Spinal cord (tissue), 10 donors: ENCODE measurements at places on chromosomes 1 and 21. TPM values are rescaled to one million over a fixed set of nuclear protein-coding genes. Genes with fewer than 3 reads are reported as not detected.

- peaks cover 14% of the 10 kb centered on the region for H3K4me1 ChIP-seq
- H3K27me3 ChIP-seq: no peaks in the 10 kb centered on the region
- peak overlapping the region; percentile 71 for H3K4me3 ChIP-seq
- no peaks in the 10 kb centered on the region for H3K36me3 ChIP-seq
These were observed 629 bp downstream of the CTNNBIP1 start for GRCh38 chr1:9909234-9910046.

DNA sequence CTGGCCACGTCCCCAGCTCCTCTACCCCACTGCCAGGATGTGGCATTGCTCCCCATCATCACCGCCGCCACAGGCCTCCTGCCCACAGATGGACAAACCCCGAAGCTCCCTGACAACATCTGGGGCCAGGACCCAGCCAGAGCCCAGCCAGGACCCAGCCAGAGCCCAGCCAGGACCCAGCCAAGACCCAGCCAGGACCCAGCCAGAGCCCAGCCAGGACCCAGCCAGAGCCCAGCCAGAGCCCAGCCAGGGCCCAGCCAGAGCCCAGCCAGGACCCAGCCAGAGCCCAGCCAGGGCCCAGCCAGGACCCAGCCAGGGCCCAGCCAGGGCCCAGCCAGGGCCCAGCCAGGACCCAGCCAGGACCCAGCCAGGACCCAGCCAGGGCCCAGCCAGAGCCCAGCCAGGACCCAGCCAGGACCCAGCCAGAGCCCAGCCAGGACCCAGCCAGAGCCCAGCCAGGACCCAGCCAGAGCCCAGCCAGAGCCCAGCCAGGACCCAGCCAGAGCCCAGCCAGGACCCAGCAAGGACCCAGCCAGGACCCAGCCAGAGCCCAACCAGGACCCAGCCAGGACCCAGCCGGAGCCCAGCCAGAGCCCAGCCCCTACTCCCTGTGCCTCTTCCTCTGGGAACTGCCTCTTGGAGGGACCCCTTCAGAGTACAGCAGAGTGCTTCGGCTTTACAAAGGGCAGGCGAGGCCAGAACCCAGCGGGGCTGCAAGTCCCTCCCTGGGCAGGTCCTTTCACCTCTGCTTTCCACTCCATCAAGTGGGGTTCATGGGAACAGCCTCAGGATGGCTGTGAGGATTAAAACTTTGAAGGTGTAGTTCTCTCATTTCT lies 43.7 kb downstream of the DISP3 start:
- H3K36me3 ChIP-seq: peaks cover 98% of the 10 kb centered on the region
- H3K27me3 ChIP-seq: no peaks in the 10 kb centered on the region
- no peaks in the 10 kb centered on the region for H3K4me1 ChIP-seq
- H3K27ac ChIP-seq: no peak overlapping the region
- no peak overlapping the region for H3K4me3 ChIP-seq

GRCh38 chr1:22712502-22713271 lies 2.0 kb downstream of the EPHB2 start:
- no peaks in the 10 kb centered on the region for H3K27me3 ChIP-seq
- H3K4me1 ChIP-seq: peaks cover 59% of the 10 kb centered on the region
- peaks cover 16% of the 10 kb centered on the region for H3K36me3 ChIP-seq
- H3K4me3 ChIP-seq: peak overlapping the region; percentile 40
- H3K27ac ChIP-seq: no peak overlapping the region

- H3K27me3 ChIP-seq: no peaks in the 10 kb centered on the region
- no peaks in the 10 kb centered on the region for H3K4me1 ChIP-seq
- H3K27ac ChIP-seq: no peak overlapping the region
- no peak overlapping the region for H3K4me3 ChIP-seq
These were observed 65.7 kb downstream of the SETD4 start for GRCh38 chr21:35994613-35995012.

DNA sequence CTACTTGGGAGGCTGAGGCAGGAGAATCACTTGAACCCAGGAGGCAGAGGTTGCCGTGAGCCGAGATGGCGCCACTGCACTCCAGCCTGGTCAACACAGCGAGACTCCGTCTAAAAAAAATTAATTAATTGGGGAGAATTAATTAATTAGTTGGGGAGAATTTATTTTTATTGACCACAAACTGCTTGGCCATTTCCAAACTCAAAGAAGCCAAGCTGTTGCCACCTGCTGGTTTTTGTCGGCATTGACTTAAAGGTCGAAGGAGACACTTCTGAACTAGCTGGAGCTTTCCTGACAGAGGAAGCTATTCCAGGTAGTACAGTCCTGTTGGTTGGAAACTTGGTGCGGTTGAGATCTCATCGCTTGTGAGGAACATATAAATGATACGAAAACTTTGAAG lies 13.1 kb downstream of the MAP1LC3C start:
- H3K27me3 ChIP-seq: no peaks in the 10 kb centered on the region
- H3K27ac ChIP-seq: no peak overlapping the region
- DNase-seq: peak; percentile 34
- no peaks in the 10 kb centered on the region for H3K36me3 ChIP-seq
- no peak overlapping the region for H3K4me3 ChIP-seq

DNA sequence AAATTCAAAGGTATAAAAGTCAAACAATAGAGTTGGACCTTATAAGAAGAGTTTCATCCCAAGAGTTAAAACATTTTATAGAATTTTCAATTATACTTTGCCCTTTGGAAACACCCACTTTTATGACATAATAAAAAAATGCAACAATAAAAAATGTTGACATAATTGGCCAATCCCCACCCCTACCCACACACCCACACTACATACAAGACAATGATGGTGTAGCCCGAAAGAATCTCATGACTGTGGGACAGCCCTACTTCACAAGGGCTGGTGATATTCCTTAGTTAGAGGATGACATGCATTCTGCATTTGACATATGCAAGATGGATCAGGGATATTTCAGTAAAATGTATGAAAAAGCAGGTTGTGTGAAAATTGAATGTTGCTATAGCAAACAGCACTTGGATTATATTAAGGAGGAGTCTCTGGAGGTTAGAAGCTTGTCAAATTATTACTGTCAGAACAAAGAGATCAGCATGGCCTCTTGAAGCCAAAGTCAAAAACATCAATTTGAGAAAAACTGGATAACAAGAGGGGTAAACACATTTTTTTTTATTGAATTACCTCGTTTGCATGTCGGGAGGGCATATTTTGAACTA lies 133.0 kb upstream of the SAMSN1 start:
- no peaks in the 10 kb centered on the region for H3K27me3 ChIP-seq
- no peak for DNase-seq
- H3K36me3 ChIP-seq: no peaks in the 10 kb centered on the region
- H3K4me3 ChIP-seq: no peak overlapping the region
- H3K4me1 ChIP-seq: no peaks in the 10 kb centered on the region
- H3K27ac ChIP-seq: no peak overlapping the region

- H3K4me1 ChIP-seq: no peaks in the 10 kb centered on the region
- H3K27ac ChIP-seq: no peak overlapping the region
- no peak overlapping the region for H3K4me3 ChIP-seq
- no peaks in the 10 kb centered on the region for H3K27me3 ChIP-seq
- no peak for DNase-seq
- no peaks in the 10 kb centered on the region for H3K36me3 ChIP-seq
These were observed 18.5 kb upstream of the CACHD1 start for GRCh38 chr1:64451440-64451839.

- H3K27me3 ChIP-seq: no peaks in the 10 kb centered on the region
- peaks cover 4% of the 10 kb centered on the region for H3K36me3 ChIP-seq
- H3K27ac ChIP-seq: no peak overlapping the region
- peaks cover 66% of the 10 kb centered on the region for H3K4me1 ChIP-seq
- H3K4me3 ChIP-seq: no peak overlapping the region
These were observed 60.9 kb downstream of the SLX9 start for GRCh38 chr21:45000637-45001133.

GRCh38 chr1:20997602-20998224 lies 179.0 kb downstream of the EIF4G3 start:
- no peaks in the 10 kb centered on the region for H3K36me3 ChIP-seq
- H3K4me1 ChIP-seq: no peaks in the 10 kb centered on the region
- no peak for DNase-seq
- no peak overlapping the region for H3K4me3 ChIP-seq
- H3K27me3 ChIP-seq: no peaks in the 10 kb centered on the region

GRCh38 chr1:171909711-171910110 lies 68.4 kb downstream of the DNM3 start:
- peak overlapping the region; percentile 33 for H3K27ac ChIP-seq
- H3K27me3 ChIP-seq: no peaks in the 10 kb centered on the region
- peaks cover 9% of the 10 kb centered on the region for H3K4me1 ChIP-seq
- no peaks in the 10 kb centered on the region for H3K36me3 ChIP-seq

DNA sequence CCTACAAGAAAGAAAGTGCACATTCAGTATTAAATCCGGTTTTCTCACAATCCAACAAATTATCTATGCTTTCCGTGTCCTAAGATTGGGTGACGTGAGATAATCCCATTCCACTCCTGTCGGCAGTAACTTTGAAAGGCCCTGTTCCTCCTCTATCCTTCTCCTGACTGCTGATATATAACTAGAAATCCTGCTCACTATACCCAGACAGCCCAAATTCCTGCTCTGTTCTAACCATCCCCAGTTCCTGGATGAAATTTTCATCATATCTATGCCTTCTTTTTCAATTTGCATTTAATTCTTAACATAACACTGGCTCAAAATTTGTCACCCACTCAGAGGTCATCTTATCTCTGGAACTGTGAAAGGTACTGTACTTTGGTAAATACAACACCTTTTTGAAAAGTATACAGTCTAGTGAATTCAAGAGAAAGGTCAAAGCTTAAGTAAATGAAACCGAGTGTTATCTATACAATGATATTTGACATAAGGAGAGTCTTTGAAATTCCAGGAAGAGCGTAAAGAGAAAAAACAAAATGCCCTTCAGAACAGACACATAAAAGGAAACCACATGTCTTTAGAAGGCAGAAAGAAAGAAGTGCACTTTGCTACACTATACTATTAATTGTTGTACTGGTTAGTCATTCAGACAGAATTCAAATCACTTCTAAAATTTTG lies 200.5 kb upstream of the NEGR1 start:
- no peak overlapping the region for H3K4me3 ChIP-seq
- H3K27ac ChIP-seq: no peak overlapping the region
- no peaks in the 10 kb centered on the region for H3K27me3 ChIP-seq
- H3K36me3 ChIP-seq: no peaks in the 10 kb centered on the region
- H3K4me1 ChIP-seq: no peaks in the 10 kb centered on the region

GRCh38 chr1:215718575-215719287 lies 151.6 kb downstream of the KCTD3 start:
- DNase-seq: no peak
- H3K27ac ChIP-seq: no peak overlapping the region
- H3K4me3 ChIP-seq: no peak overlapping the region
- no peaks in the 10 kb centered on the region for H3K36me3 ChIP-seq
- no peaks in the 10 kb centered on the region for H3K27me3 ChIP-seq
- no peaks in the 10 kb centered on the region for H3K4me1 ChIP-seq

DNA sequence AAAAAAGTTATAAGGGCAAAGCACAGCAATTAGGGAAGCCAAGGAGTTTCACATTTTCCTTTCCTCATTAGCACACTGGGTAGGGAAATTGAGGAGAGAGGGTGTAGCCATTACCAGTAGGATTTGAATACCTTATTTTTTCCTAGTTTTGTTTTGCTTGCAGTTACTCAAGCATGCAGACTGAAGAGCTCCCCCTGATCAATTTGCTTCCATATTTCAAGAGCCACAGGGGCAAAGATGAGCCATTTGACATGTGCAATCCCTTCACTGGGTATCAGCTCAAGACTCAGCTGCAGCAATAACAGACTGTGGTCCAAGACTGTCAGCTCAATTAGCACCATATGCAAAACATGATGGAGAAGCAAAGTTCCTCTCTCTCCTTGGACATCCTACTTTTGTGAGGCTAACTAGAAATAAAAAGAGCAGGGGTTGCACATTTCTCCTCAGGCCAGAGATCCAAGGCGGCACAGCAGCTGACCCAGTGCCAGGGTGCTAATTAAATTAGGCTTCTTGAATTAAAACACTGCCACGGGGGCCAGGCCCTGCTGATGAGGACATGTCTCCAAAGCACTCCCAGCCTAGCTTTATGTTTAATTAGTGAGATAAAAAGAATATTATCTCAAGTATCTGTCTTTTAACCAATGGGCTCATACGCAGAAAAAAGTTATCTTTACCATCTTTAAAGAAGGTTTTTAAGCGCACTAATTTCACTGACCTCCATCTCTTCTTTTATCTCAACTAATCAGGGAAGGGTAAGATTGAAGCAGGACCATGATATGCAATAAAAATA lies 36.7 kb upstream of the LRRC53 start:
- H3K27me3 ChIP-seq: no peaks in the 10 kb centered on the region
- no peak for DNase-seq
- H3K4me1 ChIP-seq: no peaks in the 10 kb centered on the region
- no peaks in the 10 kb centered on the region for H3K36me3 ChIP-seq
- no peak overlapping the region for H3K4me3 ChIP-seq

- peaks cover 5% of the 10 kb centered on the region for H3K27me3 ChIP-seq
- DNase-seq: no peak
- H3K4me3 ChIP-seq: no peak overlapping the region
- H3K27ac ChIP-seq: no peak overlapping the region
- no peaks in the 10 kb centered on the region for H3K36me3 ChIP-seq
These were observed 47.4 kb downstream of the LGR6 start for GRCh38 chr1:202240956-202241355.

- H3K27me3 ChIP-seq: no peaks in the 10 kb centered on the region
- DNase-seq: no peak
- peaks cover 6% of the 10 kb centered on the region for H3K36me3 ChIP-seq
These were observed 197.2 kb downstream of the CAMTA1 start for GRCh38 chr1:6982443-6982842.

DNA sequence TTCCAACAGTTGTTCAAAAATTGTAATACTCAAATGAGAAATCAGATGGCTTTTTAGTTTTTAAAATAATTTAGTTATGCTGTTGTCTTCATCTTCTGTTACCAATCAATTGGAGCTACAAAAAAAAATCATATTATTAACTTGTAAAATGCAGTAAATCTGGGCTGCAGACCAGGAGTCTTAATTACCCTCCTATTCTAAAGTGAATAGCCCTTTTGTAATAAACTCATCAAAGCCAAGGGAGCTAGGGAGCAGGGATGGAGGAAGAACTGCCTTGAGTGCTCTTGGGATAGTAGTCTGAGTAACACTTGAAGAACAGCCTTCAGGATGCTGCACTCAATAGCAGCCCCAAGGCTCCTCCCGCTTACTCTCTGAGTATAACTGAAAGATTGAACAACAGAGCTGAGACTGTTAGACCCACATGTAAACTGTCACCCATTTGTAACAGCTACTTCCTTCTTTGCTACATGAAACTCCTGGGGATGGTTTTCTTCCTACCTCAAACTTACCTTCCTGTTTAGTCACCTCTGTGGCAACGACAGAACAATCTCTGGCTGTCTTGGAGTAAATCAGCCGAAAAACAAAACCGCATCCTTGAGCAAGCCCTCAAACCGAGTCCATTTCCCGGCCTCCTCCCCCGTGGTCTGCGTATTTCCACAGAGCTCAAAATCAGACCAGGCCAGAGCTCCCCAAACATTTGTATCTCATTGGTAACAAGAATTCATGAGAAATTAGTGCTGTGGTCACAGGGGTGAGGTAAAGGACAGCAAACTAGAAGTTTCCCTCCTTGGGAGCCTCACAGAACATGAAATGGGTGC lies 55.9 kb downstream of the CD58 start:
- DNase-seq: no peak
- no peak overlapping the region for H3K27ac ChIP-seq
- no peak overlapping the region for H3K4me3 ChIP-seq
- no peaks in the 10 kb centered on the region for H3K4me1 ChIP-seq
- H3K36me3 ChIP-seq: no peaks in the 10 kb centered on the region

Gene PRKACB
- total RNA-seq: 361 TPM

Gene RGS7
- 9.5 TPM for total RNA-seq

Gene KCNE2
- 0.30 TPM for total RNA-seq

Gene FAM43B
- total RNA-seq: 3.0 TPM

Gene TSPAN1
- 0.28 TPM for total RNA-seq

Gene CD1D
- 0.99 TPM for total RNA-seq
